Muscle of back (tissue), 13 donors: ENCODE measurements at places on chromosomes 12 and 14. TPM values are rescaled to one million over a fixed set of nuclear protein-coding genes. Genes with fewer than 3 reads are reported as not detected.

RNF212B gene
- polyA plus RNA-seq = not detected

CCDC197 gene
- polyA plus RNA-seq = not detected

RDH16 gene
- polyA plus RNA-seq = 0.50 TPM

IFNG-AS1 gene
- 0.73 TPM for polyA plus RNA-seq

SLC38A4 gene
- 5.8 TPM for polyA plus RNA-seq

PXN gene
- polyA plus RNA-seq = 129 TPM

ARHGDIB gene
- polyA plus RNA-seq = 83.5 TPM

PLA2G1B gene
- polyA plus RNA-seq = not detected

TMEM116 gene
- 11.9 TPM for polyA plus RNA-seq

CHGA gene
- not detected for polyA plus RNA-seq

SRGAP1 gene
- polyA plus RNA-seq = 5.3 TPM

FGF23 gene
- 0.22 TPM for polyA plus RNA-seq

TSPAN19 gene
- not detected for polyA plus RNA-seq

TOGARAM1 gene
- polyA plus RNA-seq = 32.3 TPM

NOVA1 gene
- 10.5 TPM for polyA plus RNA-seq

WNT1 gene
- 0.31 TPM for polyA plus RNA-seq

BICD1 gene
- 10.9 TPM for polyA plus RNA-seq

DPPA3 gene
- polyA plus RNA-seq = not detected

C12orf50 gene
- 0.16 TPM for polyA plus RNA-seq

IL22 gene
- not detected for polyA plus RNA-seq

LTB4R gene
- polyA plus RNA-seq = 5.6 TPM

PLEKHD1 gene
- 0.53 TPM for polyA plus RNA-seq

NKX2-8 gene
- not detected for polyA plus RNA-seq

BDKRB2 gene
- 4.8 TPM for polyA plus RNA-seq

RTN1 gene
- polyA plus RNA-seq = 2.5 TPM

SYT1 gene
- polyA plus RNA-seq = 1.9 TPM

HOXC10 gene
- not detected for polyA plus RNA-seq

SYNDIG1L gene
- polyA plus RNA-seq = not detected

SYNE2 gene
- polyA plus RNA-seq = 53.3 TPM

PDE3A gene
- 11.1 TPM for polyA plus RNA-seq

RIPK3 gene
- polyA plus RNA-seq = 0.95 TPM

PRPH gene
- polyA plus RNA-seq = 1.7 TPM

NXPH4 gene
- polyA plus RNA-seq = 1.8 TPM

SLC35E3 gene
- 25.5 TPM for polyA plus RNA-seq

OR6C2 gene
- not detected for polyA plus RNA-seq

STON2 gene
- polyA plus RNA-seq = 13.3 TPM

HOXC9 gene
- 1.1 TPM for polyA plus RNA-seq

ADGRD1 gene
- polyA plus RNA-seq = 14.3 TPM

TC2N gene
- 3.3 TPM for polyA plus RNA-seq

HOTAIR gene
- polyA plus RNA-seq = 7.9 TPM

MUCL1 gene
- polyA plus RNA-seq = not detected

KRT85 gene
- polyA plus RNA-seq = not detected

KRT73 gene
- not detected for polyA plus RNA-seq

A2ML1 gene
- not detected for polyA plus RNA-seq

ZBTB1 gene
- 39.6 TPM for polyA plus RNA-seq

MAGOHB gene
- 28.9 TPM for polyA plus RNA-seq
